ENCODE measurements at places on chromosomes 5 and 9. TPM values are rescaled to one million over a fixed set of nuclear protein-coding genes. Genes with fewer than 3 reads are reported as not detected.

The PCDHGA3 gene
- not detected for polyA plus RNA-seq

The PCDHGB4 gene
- not detected for polyA plus RNA-seq

The PGM5 gene
- not detected for polyA plus RNA-seq

The AQP7 gene
- polyA plus RNA-seq: not detected

The TLR4 gene
- polyA plus RNA-seq: 1.8 TPM

The SLC2A6 gene
- polyA plus RNA-seq: 25.6 TPM

All from naive B cell (primary cell).